Neural crest cell (in vitro differentiated cells): ENCODE measurements at places on chromosomes 12 and 14.
A peak's percentile ranks its signal among the peaks of the same experiment; 100 is the strongest.

DNA sequence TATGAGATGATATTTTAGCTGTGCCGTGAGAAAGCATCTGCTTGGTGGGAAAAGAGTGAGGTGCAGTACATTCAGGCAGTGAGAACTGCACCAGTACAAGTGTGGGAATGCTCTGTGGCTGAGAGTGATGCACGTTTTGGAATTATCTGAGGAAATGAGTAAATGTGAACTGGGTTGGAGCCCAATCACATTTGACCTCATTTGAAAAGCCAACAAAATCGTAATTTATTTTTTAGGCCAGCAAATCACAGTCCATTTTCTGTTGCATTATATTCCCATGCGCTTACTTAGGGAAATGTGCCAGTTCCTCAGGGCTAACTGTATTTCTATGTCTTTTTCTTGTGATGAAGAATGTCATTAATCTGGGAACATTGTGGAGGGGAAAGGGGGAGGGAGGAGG, 77.3 kb downstream of the SNAPC1 start:
- DNase-seq: no peak

DNA sequence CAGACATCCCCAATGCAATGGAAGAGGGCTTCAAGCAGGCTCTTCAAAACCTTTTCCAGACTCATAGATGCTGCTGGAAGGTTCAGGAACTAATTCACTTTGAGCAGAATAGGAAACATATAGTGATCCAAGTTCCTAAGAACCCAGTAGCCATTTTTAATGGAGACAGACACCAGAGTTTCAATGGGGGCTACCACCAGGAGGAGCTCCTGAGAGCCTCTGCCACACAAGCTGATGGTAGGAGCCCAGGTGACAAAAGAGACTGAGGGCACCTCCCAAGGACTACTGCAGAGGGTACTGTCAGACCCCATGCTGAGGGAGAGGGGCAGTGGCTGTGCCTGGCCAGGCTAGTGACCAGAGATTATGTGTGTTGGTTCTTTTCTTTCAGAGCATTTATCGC, 45.9 kb downstream of the IFNG start:
- DNase-seq: no peak

DNA sequence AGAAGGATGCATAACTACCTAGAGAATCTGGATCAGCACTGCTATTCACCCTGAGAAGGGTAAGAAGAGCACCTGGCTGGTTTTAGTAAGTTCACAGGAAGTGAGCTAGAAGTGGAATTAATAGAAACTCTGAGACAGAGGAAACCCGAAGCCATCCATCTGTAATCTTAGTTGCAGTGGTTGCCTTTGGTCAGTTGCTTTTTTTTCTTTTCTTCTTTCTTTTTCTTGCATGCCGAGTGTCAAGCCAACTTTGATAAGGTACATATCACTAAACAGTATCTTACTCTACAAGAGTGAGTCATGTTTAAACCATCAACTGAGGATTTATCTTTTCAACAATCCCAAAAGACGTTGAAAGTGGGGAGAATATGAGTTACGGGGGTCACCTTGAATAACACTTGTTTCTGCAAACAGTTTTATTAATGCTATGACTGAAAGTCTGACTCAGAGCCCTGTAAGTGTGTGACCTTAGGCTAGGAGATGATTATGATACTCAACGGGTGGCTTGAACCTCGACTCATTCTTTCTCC, 26.7 kb downstream of the C12orf75 start:
- DNase-seq: no peak

- no peak for DNase-seq
Measured at GRCh38 chr14:86299994-86300393, 770.0 kb downstream of the FLRT2 start.

- no peak for DNase-seq
Measured at GRCh38 chr12:128905003-128905544, 51.8 kb downstream of the GLT1D1 start.

- no peak for DNase-seq
Measured at GRCh38 chr14:91847693-91848092, 19.6 kb downstream of the TC2N start.

DNA sequence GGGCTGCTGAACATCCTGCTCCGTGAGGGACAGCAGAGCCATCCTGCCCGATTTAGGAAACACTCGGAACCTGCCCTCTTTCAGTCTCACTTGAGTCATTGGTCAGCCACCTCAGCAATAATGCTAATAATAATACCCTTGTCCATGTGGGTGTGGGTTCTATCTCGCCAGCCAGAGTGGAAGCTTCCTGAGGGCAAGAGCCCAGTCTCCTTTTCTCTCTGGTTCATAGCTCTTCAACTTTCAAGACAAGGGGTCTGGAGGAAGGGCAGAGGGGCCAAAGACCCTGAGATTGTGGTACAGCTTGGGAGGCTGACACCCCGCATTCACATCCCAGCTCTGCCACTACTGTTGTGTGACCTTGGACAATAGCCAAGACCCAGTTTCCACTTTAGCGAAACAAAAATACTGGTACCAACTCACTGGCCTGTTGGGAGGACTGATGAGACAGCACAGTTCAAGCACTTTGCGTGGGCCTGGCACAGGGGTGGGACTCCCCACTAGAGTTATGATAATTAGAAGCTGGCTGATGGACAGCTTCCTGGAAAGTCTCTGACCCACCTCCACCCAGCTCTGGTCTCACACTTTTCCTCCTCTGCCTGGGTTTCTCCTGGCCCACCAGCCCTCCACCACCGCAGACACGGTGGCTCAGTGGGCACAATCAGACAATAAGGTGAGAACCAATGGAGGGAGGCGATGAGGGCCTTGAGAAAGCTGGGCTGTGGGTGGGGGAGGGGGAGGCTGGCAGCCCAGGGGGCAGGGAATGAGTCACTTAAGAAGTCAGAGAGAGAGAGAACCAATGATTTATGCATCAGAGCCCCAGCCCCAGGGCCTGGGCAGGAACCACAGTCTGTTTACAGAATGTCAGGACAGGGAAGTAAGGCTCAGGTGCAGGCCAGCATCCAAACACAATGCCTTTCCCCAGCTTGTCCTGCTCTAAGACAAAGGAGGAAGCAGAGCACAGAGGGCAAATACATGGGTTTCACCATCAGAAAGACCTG, 9.6 kb downstream of the FAIM2 start:
- DNase-seq: no peak

DNA sequence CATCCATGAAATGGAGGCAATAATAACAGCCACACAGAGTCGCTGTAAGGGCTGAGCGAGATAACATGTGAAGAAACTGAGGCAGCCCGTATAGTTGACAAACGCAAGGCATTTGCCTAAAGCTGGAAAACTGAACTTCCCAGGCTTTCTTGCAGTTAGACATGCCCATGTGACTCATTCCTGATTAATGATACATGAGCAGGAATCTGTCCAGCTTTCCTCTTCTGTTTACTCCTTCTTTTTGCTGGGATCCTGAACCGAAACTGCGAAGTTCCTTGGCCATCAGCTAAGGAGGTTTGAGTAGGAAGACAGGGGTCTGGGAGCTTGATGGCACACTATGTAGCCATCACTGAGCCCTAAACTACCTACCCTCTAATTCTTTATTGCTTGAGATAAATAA, 52.2 kb downstream of the ST8SIA1 start:
- DNase-seq: no peak

DNA sequence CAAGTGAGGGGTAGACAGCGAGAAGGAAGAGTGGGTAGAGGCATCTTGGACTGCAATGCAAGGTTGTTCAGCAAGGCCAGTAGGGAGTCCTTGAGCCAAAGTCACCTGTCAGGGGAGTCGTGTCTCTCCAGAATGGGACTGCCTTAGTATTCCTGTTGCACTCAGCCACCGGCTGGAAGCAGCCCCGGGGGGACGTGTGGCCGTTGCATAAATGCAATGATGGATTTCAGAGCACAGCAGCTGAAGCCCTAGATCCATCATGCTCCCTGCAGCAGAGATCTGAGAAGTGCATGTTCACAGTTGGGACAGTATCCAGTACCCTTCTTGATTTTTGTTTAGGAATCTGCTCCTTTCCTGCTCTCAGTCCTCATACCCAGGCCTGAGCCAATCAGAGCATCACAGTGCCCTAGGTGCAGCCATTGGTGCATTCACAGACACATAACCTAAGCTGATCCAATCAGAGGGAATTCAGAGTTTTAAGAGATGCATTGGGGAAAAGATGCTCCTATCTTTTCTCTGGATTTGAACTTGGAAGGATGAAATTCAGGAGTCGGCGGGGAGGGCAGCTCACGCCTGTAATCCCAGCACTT, 62.9 kb downstream of the HSPB8 start:
- no peak for DNase-seq

- no peak for DNase-seq
Measured at GRCh38 chr12:88399811-88400210, 180.5 kb downstream of the KITLG start.

GRCh38 chr14:93926873-93927799, at the start of gene FAM181A:
FAM181A (plus strand) TSS chr14:93927344; CDS start chr14:93928286, 942 bp downstream.
- DNase-seq: peak; percentile 65

- DNase-seq: no peak
Measured at GRCh38 chr14:104938436-104938835, 13.8 kb downstream of the PLD4 start.

DNA sequence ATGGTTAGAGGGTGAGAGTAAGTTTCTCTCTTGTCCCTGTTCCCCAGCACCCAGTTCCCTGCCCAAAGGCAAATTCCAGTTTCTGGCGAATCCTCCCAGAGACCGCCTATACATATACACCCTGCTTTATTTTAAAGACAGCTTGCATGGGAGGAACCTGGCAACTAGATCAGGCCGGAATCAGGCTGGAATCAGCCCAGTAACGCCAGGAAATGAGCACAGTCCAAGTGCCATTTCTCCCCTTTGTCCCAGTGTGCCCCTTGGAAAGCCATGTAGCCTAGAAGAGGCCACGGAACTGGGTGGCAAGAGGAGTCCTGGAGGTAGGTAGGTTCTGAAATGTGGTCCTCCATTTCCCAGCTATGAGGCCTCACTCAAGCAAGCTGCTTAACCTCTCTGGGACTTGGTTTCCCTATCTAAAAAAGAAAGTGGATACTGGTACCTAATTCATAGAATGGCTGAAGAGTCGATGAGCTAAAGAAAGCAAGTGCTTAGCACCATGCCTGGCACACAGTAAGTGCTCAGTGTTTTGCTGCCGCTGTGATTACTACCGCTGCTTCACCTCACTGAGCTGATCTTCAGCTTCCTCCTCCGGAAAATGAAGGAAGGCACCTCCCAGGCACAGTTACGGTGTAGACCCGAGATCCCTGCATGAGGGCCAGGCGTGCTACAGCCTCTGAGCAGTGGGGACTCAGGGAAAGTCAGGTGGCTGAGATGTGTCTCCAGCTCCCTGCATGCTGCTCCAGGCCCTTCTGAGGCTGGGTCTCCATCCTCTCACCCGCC, 36.4 kb downstream of the PITPNM2 start:
- no peak for DNase-seq

DNA sequence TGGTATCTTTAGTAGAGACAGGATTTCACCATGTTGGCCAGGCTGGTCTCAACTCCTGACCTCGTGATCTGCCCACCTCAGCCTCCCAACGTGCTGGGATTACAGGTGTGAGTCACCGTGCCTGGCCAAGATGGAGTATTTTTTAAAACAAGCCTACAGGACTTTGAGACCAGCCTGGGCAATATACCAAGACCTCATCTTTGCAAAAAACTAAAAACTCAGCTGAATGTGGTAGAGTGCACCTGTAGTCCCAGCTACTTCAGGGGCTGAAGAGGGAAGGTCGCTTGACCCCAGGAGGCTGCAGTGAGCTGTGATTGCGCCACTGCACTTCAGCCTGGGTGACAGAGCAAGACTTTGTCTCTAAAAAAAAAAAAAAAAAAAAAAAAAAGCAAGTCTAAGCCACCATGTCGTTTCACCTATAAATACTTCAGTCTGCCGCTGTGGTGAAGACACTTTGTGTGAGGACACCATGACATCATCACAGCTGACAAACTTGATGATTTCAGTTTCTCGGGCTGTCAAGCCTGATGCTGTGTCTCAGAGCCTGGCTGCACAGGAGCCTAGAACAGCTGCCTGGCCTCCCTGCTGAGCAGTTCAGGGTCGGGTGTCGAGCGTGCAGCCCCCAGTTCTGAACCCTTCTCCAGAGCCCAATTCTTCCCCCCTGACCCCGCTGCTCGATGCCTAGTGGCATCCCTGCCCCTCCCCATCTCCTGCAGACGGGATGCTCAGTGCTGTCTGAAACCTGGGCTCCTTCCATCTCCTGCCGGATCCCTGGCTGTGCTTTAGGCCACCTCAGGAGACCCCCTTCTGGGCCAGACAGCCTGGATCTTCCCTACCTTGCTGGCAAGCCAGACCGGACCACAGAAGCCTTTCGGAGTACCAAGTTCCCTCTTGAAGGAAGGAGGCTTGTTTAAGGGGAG, 119.2 kb upstream of the EVL start:
- no peak for DNase-seq

DNA sequence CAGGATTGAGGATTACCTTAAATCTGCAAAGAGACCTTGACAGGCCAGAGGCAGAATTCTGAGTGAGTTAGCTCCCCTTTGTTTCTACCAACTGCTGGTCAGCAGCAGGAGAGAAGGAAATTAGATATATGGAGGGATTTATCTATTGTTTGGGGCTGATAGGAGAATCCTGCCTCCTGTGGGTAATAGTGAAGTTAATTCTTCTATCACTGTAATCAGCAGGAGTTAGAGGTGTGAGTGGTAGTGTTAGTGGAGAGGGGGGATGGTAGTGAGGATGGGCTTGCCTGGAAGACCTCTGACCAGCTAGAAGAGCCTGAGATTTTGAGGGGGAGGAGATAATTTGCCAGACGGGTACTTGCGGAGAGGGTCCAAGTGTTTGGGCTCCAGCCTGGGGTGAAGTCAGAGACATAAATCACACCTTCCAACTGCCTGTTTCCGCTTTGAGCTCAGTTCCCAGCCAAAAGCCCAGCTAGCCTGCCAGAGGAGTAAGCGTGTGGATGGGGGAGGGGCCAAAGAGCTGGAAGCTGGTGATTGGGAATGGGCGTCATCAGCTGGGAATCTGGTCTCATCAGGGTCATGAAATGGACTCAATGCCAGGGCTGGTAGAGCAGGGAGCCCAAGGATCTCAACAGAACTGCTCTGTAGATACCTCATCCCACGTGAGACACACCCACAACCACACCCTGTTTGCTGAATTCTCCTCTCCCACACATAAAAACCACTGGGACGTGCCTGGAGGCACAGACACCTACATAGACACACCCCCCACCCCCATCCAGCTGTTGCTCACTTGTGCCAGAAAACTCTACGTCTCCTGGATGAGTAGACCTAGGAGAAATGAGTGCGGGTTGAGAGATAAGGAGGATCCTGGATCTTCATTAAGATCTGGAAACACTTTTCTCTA, 13.1 kb upstream of the ITGA5 start:
- DNase-seq: no peak

DNA sequence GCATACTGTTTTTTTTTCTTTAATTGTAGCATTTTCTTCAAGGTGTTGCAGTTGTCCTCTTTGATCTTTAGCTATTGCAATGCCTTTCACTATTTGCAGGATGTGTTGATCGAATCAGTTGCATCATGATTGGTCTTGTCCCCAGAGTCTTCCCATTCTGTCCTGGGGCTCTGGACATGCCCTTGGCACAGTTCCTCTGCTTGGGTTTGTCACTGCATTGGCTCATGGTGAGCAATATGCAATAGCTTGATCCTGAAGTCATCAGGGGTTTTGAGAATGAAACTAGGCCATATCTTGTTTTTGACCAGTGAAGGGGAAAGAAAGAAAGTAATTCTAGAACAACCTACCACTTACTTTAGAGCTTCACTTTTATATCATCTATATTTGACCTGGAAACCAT, 281.5 kb downstream of the TMEM117 start:
- no peak for DNase-seq
